ENCODE measurements at places on chromosomes 7 and 10. TPM values are rescaled to one million over a fixed set of nuclear protein-coding genes. Genes with fewer than 3 reads are reported as not detected.
A peak's percentile ranks its signal among the peaks of the same experiment; 100 is the strongest.

The HOXA11 gene
- total RNA-seq = not detected

The SHH gene
- 7.3 TPM for total RNA-seq

The KDM7A gene
- total RNA-seq = 17.9 TPM

The PNLIP gene
- not detected for total RNA-seq

The C10orf53 gene
- not detected for total RNA-seq

The HOXA6 gene
- total RNA-seq = 4.6 TPM

The SLC29A4 gene
- 2.7 TPM for total RNA-seq

DNA sequence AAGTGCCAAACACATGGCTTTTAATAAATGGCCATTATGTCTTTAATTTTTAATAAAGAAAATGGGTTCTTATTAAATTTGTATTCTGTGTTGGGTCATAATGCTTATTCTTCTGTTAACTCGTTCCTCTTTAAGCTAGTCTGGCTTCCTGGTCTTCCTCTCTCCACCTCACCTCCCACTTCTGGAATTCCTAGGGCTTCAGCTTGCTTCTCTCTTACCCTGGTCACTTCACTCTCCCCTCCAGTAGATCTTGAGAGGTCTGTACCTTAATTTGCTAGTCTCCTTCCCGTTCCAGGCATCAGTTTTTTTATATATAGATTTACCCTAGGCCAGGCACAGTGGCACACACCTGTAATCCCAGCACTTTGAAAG lies 111.2 kb downstream of the RALA start:
- DNase-seq = no peak
- H3K36me3 ChIP-seq = no peaks in the 10 kb centered on the region
- no peaks in the 10 kb centered on the region for H3K27me3 ChIP-seq
- peaks cover 36% of the 10 kb centered on the region for H3K4me1 ChIP-seq
- peak overlapping the region; percentile 68 for H3K4me3 ChIP-seq

- no peaks in the 10 kb centered on the region for H3K36me3 ChIP-seq
- no peak overlapping the region for H3K27ac ChIP-seq
- no peaks in the 10 kb centered on the region for H3K27me3 ChIP-seq
- no peak overlapping the region for H3K4me3 ChIP-seq
- H3K4me1 ChIP-seq = no peaks in the 10 kb centered on the region
- DNase-seq = no peak
These were observed 6.6 kb upstream of the ATP6V0A4 start for GRCh38 chr7:138804618-138805017.

DNA sequence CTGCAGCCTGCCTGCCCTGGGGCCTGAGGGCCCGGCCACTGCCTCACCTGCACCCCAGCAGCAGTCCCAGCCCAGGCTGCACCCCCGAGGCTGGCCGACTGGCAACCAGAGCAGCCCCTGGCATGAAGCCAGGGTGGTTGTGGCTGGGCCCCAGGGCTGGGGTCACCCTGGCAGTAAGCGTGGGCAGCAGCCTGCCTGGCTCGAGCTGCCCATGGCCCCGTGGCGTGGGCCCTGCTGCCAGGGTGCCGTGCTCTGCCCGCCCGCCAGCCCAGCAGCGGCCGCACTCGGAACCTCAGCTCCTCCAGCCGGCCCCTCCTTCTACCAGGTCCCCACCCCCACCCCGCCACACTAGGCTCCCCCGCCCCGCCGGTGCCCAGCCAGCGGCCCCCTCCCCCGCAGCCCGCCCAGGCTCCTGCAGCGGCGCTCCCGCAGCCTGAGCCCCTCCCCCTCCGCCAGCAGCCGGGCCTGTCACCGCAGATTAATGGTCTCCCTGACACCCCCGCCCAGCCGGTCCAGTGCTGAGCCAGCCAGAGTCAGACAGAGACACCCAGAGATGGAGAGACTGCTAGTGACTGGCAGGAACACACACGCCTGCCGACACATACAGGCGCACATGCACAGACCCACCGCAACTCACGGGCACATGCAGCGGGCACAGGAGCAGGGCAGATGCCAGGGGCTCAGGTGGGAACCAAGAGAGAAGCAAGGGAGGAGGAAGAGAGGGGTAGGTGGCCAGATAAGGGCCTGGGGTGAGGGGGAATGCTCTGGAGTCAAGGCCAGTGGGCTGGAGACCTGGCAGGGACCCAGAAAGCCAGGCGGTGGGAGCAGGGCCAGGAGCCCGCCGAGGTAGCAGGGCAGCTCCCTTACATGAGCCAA lies 22.4 kb downstream of the KCNH2 start:
- no peak overlapping the region for H3K27ac ChIP-seq
- peaks cover 56% of the 10 kb centered on the region for H3K27me3 ChIP-seq
- H3K36me3 ChIP-seq = no peaks in the 10 kb centered on the region
- DNase-seq = no peak
- H3K4me1 ChIP-seq = peaks cover 9% of the 10 kb centered on the region

- H3K27ac ChIP-seq = peak overlapping the region; percentile 36
- DNase-seq = no peak
- H3K36me3 ChIP-seq = no peaks in the 10 kb centered on the region
- peaks cover 51% of the 10 kb centered on the region for H3K4me1 ChIP-seq
These were observed 3.6 kb downstream of the VOPP1 start for GRCh38 chr7:55568613-55569268.

- no peak for DNase-seq
- no peaks in the 10 kb centered on the region for H3K36me3 ChIP-seq
- no peaks in the 10 kb centered on the region for H3K4me1 ChIP-seq
These were observed 722.1 kb upstream of the CELF2 start for GRCh38 chr10:10295537-10295936.

- H3K4me1 ChIP-seq = no peaks in the 10 kb centered on the region
- H3K4me3 ChIP-seq = no peak overlapping the region
- no peaks in the 10 kb centered on the region for H3K36me3 ChIP-seq
- DNase-seq = no peak
These were observed 521.7 kb upstream of the FZD8 start for GRCh38 chr10:36163827-36164226.

DNA sequence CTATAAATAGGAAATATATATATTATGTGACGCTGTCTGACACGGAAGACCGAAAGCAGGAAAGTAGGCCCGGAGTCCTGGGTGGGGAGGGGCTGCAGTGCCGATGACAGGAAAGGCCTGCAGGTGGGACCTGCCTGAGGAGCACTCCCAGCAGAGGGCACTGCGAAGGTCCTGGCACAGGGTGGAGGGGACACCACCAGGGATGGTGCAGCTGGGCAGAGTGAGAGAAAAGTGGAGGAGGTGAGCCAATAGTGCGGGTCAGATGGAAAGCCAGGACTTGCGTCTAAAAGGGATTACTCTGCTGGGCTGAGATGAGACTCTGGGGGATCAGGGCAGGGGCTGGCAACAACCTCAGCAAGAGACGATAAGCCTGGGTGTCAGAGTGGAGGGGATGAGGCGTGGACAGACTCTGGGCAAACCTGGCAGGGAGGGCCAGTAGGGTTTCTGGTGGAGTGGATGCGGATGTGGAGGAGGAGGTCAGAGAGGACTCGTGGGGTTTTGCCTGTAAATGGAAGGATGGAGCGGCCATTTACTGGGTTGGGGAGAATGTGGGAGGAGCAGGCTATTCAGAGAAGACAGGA lies 118.2 kb upstream of the ZNF746 start:
- H3K27ac ChIP-seq = no peak overlapping the region
- peaks cover 99% of the 10 kb centered on the region for H3K36me3 ChIP-seq
- no peaks in the 10 kb centered on the region for H3K27me3 ChIP-seq
- no peak overlapping the region for H3K4me3 ChIP-seq

- H3K4me1 ChIP-seq = peaks cover 50% of the 10 kb centered on the region
- H3K36me3 ChIP-seq = peaks cover 11% of the 10 kb centered on the region
- H3K27me3 ChIP-seq = no peaks in the 10 kb centered on the region
These were observed 882 bp upstream of the LRRC61 start for GRCh38 chr7:150322114-150322832.

DNA sequence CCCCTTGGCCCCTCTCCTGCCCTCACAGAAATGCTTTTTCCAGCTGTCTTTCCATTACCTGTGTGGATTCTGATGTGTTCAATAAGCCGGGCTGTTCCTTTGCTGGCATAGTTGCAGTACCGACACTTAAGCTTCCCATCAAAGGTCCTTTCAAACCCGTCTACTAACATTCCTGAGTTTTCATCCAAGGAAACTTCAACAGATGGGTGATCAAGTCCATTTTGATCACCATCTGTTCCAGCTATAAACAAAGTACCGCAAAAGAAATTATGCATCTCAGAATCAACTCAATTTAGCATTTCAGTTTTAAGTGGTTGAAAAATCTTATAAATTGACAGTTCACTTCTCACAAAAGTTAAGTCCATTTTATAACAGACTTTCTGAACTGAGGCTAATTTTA lies 12.7 kb downstream of the IKZF5 start:
- peaks cover 73% of the 10 kb centered on the region for H3K36me3 ChIP-seq
- peaks cover 6% of the 10 kb centered on the region for H3K4me1 ChIP-seq
- no peak overlapping the region for H3K4me3 ChIP-seq
- no peaks in the 10 kb centered on the region for H3K27me3 ChIP-seq

DNA sequence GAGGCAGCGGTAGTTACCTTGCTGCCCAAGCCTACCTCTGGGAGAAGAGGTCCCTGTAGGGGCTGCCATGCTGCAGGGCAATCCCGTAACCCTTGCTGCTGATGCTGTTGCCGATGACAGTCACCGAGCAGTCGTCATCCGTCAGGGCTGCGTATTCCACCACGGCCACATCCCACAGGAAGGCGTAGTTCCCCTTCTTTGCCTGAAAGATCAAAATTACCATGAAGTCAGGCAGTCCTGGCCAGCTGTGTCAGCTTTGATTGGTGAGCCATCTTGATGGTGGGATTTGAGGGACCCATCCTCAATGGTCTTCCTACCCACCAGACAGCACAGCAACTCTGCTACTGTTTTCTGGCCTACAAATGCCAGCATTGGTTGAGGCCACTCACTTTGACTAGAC lies 746.8 kb downstream of the GRID1 start:
- H3K4me1 ChIP-seq = no peaks in the 10 kb centered on the region
- no peak overlapping the region for H3K4me3 ChIP-seq
- no peak for DNase-seq
- H3K27ac ChIP-seq = no peak overlapping the region
- H3K27me3 ChIP-seq = no peaks in the 10 kb centered on the region
- H3K36me3 ChIP-seq = no peaks in the 10 kb centered on the region

- no peak overlapping the region for H3K4me3 ChIP-seq
- no peaks in the 10 kb centered on the region for H3K36me3 ChIP-seq
- H3K27me3 ChIP-seq = no peaks in the 10 kb centered on the region
- DNase-seq = no peak
These were observed 138.4 kb upstream of the NFE2L3 start for GRCh38 chr7:26013551-26014083.

DNA sequence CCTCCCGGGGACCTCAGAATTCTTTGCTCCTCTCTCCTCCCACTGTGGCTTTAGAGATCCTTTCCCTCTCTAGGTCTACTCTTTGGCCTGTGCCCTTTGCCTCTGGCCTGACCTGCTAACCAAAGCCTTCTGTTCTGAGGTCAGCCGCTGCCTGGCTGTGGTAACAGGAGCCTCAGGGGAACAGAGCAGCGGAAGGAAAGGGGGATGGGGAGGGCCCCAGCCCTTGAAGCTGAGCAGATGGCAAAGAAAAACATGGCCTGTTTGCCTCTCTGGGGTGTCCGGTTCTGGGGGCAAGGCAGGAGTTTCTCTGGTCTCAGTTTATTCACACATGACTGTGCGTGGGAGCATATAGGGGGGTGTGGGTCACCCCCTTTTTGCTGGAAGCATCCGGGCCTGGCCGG lies 28.2 kb downstream of the COL26A1 start:
- DNase-seq = no peak
- H3K27me3 ChIP-seq = peaks cover 23% of the 10 kb centered on the region
- no peak overlapping the region for H3K27ac ChIP-seq
- no peak overlapping the region for H3K4me3 ChIP-seq
- no peaks in the 10 kb centered on the region for H3K4me1 ChIP-seq
- H3K36me3 ChIP-seq = no peaks in the 10 kb centered on the region

GRCh38 chr7:16993543-16993942 lies 111.8 kb upstream of the AGR3 start:
- H3K4me1 ChIP-seq = peaks cover 22% of the 10 kb centered on the region
- no peak for DNase-seq
- no peak overlapping the region for H3K27ac ChIP-seq
- no peaks in the 10 kb centered on the region for H3K27me3 ChIP-seq
- H3K4me3 ChIP-seq = no peak overlapping the region
- no peaks in the 10 kb centered on the region for H3K36me3 ChIP-seq

DNA sequence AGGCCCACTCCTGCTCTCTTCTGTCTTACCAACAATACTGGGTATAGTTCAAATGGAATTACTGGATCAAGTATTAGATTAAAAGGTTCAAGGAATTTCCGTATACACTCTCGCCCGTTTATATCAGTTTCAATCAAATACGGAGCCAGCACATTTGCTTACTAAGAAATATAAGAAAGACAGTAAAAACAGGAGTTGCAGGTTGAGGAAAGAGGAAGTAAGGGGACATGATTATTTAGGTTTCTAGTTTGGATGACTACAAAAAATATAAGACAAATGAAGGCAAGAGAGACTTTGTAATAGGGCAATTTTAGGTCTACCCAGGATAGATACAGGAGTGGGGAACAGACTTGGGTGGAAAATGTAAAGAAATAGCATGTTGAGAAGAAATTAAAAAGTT lies 109.9 kb upstream of the ABI1 start:
- no peaks in the 10 kb centered on the region for H3K36me3 ChIP-seq
- H3K27me3 ChIP-seq = no peaks in the 10 kb centered on the region
- H3K4me1 ChIP-seq = no peaks in the 10 kb centered on the region
- DNase-seq = no peak

DNA sequence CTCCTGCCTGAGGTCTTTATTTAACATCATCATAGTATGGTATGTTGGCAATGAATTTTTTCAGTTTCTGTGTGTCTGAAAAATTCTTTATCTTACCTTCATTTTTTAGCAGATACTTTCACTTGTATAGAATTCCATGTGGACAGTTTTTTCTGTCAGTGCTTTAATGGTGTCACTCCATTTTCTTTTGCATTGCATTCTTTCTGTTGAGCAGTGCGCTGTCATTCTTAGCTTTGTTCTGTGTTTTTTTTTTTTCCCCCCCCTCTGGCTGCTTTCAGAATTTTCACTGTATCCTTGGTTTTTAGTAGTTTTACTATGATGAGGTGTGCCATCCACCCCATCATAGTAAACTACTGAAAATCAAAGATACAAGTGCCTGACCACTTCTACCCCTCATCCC lies 120.7 kb downstream of the LRMDA start:
- DNase-seq = no peak
- no peaks in the 10 kb centered on the region for H3K27me3 ChIP-seq
- H3K27ac ChIP-seq = no peak overlapping the region

- no peaks in the 10 kb centered on the region for H3K36me3 ChIP-seq
- no peak overlapping the region for H3K27ac ChIP-seq
- peaks cover 5% of the 10 kb centered on the region for H3K4me1 ChIP-seq
- DNase-seq = no peak
- H3K4me3 ChIP-seq = no peak overlapping the region
- H3K27me3 ChIP-seq = no peaks in the 10 kb centered on the region
These were observed 138.4 kb downstream of the MDFIC start for GRCh38 chr7:115060095-115060870.

- no peaks in the 10 kb centered on the region for H3K27me3 ChIP-seq
- H3K36me3 ChIP-seq = no peaks in the 10 kb centered on the region
- peaks cover 10% of the 10 kb centered on the region for H3K4me1 ChIP-seq
- DNase-seq = no peak
- H3K4me3 ChIP-seq = no peak overlapping the region
- no peak overlapping the region for H3K27ac ChIP-seq
These were observed 72.7 kb upstream of the PRKG1 start for GRCh38 chr10:51001587-51001986.

All from lower lobe of right lung (tissue), 2 donors.